ENCODE measurements at places on chromosomes 7 and 10.

DNA sequence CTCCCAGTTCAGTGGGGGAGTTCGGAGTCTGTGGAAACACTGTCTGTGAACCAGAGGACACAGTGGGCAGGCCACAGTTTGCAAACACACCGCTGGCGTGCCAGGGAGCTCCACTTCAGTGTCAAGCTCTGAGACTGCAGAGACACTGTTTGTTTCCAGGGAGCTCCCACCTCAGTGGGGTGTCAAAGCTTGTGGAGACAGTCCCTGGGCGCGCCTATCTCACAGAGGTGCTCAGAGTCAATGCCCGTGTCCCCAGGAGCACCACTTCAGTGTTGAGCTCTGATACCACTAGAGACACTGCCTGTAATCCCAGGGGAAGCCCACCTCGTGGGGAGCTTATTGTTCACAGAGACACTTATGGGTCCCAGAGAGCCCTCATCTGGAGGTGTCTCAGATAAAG, 4.3 kb downstream of the MYO1G start:
- no peak for DNase-seq

GRCh38 chr10:129771576-129771975, 192.5 kb downstream of the EBF3 start:
- no peak for DNase-seq

GRCh38 chr7:100836812-100837098, 9.4 kb upstream of the EPHB4 start:
- no peak for DNase-seq

GRCh38 chr10:85491652-85492051, 874.9 kb downstream of the GRID1 start:
- DNase-seq, result no peak

DNA sequence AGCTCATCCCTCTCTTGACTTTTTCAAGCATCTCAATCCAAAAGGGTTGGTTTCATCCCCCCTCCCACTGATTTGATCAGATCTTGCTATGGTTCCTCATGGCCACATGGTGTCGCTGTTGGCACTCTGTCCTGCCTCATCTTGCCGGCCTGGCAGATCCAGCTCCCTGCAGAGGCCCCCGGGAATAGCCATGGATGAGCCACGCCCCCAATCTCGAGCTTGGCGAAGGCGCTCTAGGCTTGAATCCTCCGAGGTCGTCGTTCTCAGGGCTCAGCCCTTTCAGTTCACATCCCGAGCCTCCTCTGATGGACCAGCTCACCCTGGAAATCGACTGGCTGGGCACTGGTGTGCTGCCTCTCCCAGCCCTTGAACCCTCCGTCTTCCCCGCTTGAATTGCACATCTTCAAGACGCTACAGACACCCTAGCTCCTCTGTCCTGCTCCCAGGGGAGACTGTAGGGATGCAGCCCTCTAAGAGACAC, 628.7 kb downstream of the TYW1 start:
- peak; percentile 88 for DNase-seq

- DNase-seq, result no peak
Measured at GRCh38 chr10:83522881-83523386, 616.4 kb upstream of the GHITM start.

GRCh38 chr7:11415101-11415500, 416.9 kb downstream of the THSD7A start:
- peak; percentile 16 for DNase-seq

DNA sequence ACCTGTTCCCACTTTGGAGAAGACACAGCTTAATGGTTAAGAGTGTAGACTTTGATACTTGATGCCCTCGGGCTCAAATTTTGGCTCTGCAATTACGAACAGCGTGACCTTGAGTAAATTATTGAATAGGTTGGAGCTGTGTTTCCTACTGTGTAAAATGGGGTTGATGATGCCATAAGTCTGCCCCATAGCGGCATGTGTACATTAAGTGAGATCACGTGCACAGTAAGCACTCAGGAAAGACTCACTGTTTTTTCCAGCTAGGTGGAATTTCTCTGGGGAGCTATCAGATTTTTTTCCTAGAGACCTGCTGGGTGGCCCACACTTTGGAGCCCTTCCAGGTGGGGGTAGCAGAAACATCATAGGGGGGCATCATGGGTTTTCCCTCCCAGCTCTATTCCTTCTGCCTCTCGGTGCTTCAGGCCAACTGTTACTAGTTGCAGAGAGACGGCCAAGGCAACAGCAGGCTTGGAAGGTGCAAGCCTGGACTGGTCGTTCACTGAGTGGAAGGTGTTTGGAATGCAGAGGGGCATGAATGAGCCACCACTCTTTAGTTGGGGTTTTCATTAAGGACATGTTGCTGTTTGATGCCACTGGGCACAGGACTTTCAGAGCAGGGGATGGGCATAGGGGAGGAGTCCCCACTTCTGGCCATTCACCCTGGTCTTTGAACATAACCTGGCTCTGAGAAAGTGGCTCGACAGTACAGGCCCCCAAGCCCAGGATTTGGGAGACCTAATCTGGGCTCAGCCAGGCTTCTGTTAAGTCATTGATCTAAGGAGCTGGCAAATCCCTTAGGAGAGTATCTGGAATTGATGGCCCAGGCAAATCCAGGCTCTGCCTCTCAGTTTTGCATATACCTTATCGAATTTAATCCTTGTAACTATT, 64.0 kb downstream of the SYPL1 start:
- DNase-seq, result no peak

DNA sequence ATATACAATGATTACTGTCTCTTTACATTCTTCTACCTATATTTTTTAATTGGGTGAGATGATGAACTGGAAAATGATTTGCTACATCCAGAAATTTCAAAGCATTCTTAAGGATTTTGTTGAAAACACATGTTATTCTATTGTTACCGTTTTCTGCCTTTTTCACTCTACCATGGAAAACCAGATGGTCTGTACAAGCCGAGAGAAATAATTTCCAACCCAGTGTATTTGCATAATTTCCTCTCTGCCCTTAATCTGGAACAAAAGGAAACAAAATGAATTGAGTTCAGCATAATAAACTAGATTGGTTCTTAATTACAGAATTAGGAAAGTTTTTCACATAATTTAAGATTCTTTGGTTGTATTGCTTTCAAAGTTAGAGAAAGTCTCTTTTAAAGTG, 211.2 kb downstream of the CACNB2 start:
- no peak for DNase-seq

DNA sequence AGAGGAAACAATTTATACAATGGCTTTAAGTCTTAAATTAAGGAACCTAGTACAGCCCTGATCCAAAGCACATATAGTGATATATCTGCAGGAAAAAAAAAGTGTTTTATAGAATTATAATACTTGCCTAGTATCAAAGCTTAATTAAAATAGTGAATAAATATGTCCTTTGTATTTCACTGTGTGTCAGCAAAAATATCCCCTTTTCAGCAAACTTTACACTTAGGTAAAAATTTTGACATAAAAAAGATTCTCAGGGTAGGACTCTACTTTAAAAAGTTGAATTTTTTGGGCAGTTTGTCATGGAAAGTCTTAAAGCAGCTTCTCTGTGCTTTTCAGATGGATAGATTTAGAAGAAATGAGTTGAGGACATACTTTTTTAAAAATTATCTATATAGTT, 12.7 kb upstream of the NEBL start:
- DNase-seq, result no peak

GRCh38 chr7:139626817-139627216, 103.3 kb downstream of the CLEC2L start:
- peak; percentile 72 for DNase-seq

GRCh38 chr7:101457001-101457750, 94.5 kb downstream of the COL26A1 start:
- no peak for DNase-seq

GRCh38 chr10:78985973-78986818, 82.6 kb upstream of the ZMIZ1 start:
- no peak for DNase-seq

- DNase-seq, result no peak
Measured at GRCh38 chr7:1054438-1054837, 10.1 kb downstream of the GPR146 start.

GRCh38 chr7:106045139-106045538, 67.0 kb downstream of the SYPL1 start:
- DNase-seq, result no peak

- DNase-seq, result no peak
Measured at GRCh38 chr7:40015790-40016296, 65.8 kb downstream of the CDK13 start.
